ENCODE measurements at places on chromosomes 4 and X.

DNA sequence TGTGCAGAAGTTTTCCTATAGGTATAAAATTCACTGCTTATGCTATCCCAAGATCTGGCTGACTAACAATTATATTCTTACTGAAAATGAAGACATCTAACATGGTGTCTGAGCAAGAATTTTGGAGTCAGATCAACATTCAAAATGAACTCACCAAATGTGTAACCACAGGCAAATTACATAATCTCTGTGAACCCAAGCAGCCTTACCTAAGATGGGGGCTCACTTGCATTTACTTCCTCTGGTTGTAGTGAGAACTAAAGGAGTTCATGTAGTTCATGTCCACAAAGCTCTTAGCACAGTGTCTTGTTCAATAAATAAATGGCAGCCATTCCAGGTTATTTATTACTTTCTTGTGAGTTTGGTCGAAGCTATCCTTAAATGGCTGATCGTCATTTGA lies 163.9 kb upstream of the LCORL start:
- DNase-seq, result no peak

GRCh38 chrX:53160297-53160983 lies 64.6 kb downstream of the KDM5C start:
- DNase-seq, result no peak

DNA sequence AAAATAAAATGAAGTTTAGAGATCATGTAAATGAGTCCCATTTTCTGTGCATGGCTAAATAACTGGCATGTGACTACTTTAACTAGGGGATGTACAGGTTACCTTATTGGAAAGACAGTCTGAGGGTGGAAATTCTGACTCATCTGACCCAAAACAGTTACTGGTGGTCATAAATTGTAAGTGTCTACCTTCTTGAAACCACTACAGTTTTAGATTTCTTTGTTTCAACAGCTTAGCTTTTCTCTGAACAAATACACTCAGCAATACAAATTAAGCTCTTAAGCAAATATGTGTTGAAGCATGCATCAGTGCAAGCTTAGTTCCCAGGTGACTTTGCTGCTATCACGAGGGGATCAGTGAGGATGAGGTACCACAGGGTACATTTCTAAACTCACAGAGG lies 60.7 kb upstream of the PGM2 start:
- no peak for DNase-seq

DNA sequence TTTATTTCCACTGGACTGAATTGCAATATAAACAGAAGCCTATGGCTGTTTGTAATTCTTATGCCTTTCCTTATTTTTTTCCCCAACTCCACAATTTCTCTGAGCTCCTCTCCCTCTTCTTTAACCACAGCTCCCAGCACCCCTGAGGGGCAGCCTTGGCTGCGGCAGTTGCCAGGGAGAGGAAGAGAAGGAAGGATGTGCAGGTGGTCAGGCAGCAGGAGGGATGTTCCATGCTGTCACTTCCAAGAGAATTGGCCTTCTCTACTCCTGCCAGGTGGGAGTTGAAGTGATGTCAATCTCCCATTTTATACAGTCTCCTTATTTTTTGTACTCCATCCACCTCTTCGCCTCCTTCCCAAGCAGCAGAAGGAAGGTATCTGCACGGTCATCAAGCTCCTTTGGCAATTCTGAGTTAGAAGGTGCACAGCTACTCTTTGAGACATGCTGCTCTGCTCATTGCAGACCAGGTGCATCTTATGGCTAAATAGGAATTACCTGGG lies 343.3 kb upstream of the RPS6KA3 start:
- no peak for DNase-seq

- DNase-seq, result no peak
Observed at GRCh38 chr4:1448589-1449420, 42.6 kb upstream of the NKX1-1 start.

- no peak for DNase-seq
Observed at GRCh38 chr4:94352996-94353395, 10.4 kb upstream of the HPGDS start.

- DNase-seq, result no peak
Observed at GRCh38 chr4:139202991-139203390, 26.0 kb upstream of the ELF2 start.

- no peak for DNase-seq
Observed at GRCh38 chrX:115712484-115712883, 151.5 kb downstream of the PLS3 start.
